Right lung (tissue), 10 donors: ENCODE measurements at places on chromosomes 16 and 17.

- DNase-seq: no peak
Measured at GRCh38 chr17:2883544-2884213, 87.4 kb downstream of the RAP1GAP2 start.

DNA sequence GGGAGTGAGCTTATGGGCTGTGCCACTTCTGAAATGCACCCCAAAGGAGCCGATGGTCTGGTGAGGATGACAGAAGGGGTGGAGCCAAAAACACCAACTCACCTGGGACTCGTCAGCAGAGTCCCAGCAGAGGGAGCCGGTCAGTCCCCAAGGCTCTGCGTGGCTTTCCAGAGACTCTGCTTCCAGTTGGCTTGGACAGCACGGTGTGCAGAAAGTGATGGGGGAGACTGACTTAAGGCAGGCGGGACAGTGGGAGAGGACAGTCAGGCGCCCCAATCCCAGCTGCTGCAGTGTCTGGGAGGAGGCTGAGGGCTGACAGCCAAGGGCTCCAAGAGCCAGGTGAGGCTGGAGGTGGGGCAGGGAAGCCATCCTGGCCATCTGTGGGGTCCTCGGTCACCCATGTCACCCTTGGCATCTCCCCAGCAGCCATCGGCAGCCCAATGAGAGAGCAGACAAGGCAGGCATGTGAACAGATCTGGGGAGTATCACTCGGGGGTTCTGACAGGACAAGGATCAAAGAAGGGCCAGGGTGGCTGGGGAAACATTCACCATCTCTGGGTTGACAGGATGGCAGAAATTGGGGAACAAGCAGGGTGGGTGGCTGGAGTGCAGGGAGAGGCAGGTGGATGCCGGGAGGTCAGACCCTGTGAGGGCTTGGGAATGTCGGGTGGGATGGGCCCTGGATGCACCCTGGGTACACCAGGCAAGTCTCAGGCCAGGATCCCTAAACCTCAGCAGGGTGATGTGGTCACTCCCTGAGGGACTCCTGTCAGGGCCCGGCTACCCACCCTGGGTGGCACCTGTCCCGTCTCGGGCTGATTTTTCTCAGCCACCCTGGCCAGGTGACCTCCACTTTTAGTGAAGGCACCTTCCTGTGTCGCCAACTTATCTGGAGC is 8.9 kb upstream of the KRTAP17-1 start:
- no peak for DNase-seq

DNA sequence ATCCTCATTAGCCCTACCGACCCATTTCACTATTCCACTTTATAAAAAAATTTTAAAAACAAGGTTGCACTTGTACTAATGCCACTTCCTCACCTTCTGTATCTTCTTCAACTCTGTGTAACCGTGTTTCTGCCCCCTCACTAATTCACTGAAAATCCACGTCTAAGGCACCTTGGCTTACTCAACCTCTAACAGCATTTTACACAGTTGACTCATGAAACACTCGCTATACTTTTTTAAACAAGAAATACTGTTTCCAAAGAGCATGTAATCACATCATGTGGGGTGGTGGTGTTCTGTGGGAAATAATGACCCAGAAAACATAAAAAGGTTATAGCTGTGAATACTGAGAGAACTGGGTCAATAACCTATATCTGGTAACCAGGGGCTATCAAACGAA is 79.9 kb downstream of the NCOR1 start:
- DNase-seq: no peak

DNA sequence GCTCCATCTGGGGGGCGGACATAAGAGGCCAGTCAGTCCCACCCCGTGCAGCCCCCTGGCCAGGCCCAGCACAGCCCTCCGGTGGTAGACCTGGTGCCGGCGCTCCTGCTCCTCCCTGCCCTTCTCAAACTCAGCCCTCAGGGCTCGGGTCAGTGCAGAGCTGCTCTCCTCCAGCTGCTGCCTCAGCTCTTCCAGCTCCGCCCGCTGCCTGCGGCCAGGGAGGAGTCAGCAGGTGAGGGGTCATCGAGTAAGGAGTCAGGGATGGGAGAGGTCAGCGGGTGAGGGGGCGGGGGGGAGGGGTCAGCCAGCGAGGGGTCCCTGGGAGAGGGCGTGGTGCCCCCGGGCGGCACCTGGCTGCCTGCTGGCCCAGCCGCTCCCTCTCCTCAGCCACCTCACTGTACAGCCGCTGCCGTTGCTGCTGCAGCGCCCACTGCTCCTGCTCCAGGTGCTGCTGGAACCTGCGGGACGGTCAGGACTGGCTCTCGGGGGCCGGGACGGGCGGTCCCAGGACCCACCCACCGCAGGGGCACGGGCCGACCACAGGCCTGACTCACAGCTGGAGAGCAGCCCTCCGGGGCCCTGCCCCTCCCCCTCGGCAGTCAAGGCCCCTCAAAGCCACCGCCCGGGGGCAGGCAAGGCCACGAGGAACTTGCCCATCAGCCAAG is 26.5 kb upstream of the AATK start:
- DNase-seq: no peak

DNA sequence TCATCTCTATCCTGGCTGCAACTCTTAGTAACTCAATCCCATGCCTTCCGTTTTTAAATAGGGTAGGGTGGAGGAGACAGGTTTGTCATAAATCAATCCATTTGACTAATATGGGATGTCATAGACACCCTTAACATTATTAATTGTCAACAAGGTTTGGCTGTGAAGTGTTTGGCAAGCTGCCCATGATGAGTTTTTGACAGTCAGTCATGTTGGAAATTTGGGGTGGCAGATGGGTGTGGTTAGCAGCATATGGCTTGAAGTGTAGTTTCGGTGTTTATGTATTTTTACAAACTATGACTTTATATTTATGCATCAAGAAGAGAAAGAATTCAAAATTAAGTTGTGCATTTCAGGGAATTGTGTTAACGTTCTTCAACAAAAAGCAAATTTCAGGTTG is 221.8 kb upstream of the CDH5 start:
- no peak for DNase-seq

DNA sequence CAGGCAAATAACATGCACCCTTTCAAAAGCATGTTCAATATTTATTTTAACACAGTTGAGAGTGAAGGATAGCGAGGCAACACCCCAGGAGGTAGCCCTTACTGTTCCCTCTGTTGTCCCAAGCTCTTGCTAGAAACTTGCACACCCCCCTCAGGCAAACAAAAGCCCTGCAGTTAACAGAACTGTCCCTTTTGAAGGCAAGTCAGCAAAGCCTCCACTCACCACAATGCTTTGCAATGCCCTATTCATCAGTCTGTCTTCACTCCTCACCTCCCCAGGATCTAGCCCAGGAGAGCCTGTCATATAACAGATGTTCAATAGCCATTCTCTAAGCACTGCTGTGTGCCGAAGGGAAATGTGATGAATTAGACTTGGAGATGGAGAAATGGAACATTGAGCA is 3.5 kb upstream of the CNEP1R1 start:
- no peak for DNase-seq

DNA sequence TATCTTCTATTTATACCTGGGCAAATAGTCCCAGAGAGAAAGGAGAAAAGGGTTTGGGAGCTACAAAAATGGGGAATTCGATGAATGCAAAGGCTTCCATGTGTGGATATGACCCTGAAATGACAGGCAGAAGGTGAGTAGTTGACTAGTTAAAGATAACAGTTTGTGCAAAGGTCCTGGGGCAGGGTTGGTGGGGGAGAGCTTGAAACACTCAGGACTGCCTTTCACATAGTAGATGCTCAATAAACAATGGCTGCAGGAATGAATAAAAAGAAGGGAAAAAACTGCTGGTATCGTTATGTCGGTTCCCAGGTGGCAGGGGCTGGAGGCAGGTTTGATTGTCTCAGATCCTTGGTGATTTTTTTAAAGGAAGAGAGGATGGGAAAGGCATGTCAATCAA is 445.5 kb downstream of the HAPSTR1 start:
- no peak for DNase-seq

- DNase-seq: no peak
Measured at GRCh38 chr16:78953526-78953925, 647.0 kb downstream of the MAF start.

- DNase-seq: peak; percentile 28
Measured at GRCh38 chr17:65371702-65372101, 189.7 kb downstream of the AXIN2 start.

DNA sequence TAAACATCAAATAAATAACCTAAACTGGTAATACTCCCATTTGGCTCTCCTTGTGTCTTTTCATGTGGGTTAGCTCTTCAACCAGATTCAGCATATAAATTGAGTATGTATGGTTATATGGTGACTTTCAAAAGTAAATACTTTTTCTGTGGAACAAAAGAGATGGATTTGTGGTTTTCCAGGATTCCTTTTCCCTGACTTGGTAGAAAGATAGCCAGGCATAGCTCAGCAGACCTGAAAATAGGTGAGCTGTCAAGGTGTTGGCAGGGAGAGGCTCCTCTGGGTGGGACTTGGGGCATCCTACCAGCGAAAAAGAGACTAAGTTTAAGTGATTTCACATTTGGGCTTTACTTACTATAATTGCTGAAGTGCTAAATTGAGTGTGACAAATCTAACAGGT is 80.3 kb downstream of the FTO start:
- DNase-seq: no peak

DNA sequence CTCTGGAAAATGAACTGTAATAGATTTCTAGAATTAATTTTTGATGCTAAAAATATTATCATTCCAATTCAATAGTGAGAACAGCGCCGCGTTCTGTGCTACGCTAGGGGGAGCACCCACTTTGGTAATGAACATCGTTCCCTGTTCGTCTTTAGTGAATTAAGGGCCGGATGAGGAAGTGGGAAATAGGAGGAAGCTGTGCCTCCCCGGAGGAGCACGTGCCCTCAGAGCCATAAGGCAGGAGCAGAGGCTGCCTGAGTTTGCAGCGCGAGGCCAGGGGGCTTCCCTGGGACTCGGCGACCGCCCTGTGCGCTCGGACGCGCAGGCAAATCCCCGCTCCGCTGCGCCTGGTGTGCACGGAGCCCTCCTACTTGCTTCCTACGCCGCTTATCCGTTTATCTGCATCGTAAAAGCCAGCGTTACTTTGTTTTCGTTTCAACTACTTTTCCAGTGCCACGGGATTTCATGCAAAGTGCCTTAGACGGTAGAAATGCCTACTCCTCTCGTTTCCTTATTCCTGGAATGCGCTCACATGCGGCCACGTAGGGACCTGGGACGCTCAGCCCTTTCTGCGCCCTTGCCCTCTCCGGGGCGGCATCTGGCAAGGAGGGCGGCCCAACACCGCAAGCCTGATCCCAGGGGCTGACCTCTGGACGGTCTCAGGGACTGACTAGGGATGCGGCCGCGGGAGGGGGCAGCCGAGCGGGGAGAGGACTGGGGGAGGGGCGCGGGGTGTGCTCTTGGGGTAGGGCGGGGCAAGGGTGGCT is 76.4 kb downstream of the KCNJ12 start:
- peak; percentile 49 for DNase-seq

DNA sequence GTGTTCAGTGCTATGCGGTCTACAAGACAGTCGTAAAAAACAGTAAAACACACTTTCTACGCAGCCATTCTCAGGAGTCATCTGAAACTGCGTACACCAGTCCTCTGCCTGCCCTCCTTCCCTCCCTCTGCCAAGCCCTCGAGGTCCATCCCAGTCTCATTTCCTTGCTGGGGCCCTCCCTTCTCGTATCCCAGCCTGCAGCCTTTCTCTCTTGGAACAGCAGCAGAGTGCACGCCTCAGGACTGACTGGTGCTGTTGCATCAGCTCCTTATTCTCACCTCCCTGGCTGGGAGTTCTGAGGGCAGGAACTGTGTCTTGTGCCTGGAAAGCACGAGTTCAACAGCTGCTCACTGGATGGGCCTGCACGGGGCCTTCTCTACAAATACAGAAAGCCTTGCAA is 12.5 kb downstream of the FAHD1 start:
- DNase-seq: no peak

- DNase-seq: no peak
Measured at GRCh38 chr17:10025976-10026901, 121.2 kb upstream of the RCVRN start.

- no peak for DNase-seq
Measured at GRCh38 chr16:86455640-86456039, 54.7 kb upstream of the FOXF1 start.

GRCh38 chr16:24759006-24759405 is 29.6 kb downstream of the TNRC6A start:
- no peak for DNase-seq

GRCh38 chr17:5238333-5238732 is 3.7 kb upstream of the SCIMP start:
- DNase-seq: no peak

DNA sequence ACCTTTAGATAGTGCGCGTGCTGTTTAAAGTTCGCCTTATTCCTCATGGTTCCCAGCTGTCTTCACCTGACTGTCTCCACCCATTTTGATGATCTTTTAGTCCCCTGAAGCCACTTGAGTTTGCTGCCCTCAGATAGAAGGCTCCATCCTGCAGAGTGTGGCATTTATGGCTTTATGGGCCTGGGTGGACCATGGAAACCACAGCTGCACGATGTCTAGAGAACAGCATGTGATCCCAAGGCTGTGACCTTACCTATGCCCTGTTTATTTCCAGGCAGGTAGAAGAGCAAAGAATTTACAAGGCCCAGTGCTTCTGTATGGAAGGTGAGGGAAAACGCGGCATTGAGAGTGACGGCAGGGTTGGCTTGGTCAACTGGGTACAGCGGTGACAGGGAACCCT is 356.9 kb downstream of the SLC39A11 start:
- no peak for DNase-seq

DNA sequence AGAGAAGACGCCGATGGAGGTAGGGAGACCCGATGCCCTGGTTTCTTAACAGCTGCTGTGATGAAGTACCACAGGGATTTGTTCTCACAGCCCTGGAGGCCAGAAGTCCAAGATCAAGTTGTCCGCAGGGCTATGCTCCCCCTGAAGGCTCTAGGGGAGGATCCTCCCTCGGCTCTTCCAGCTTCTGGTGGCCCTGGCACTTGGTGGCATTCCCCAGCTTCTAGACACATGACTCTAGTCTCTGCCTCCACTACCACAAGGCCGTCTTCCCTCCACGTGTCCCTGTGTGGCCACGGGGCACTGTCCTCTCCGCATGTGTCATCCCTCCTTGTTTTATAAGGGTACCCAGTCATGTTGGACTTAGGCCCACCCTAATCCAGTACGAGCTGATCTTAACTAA is 375.2 kb downstream of the SLC39A11 start:
- no peak for DNase-seq

DNA sequence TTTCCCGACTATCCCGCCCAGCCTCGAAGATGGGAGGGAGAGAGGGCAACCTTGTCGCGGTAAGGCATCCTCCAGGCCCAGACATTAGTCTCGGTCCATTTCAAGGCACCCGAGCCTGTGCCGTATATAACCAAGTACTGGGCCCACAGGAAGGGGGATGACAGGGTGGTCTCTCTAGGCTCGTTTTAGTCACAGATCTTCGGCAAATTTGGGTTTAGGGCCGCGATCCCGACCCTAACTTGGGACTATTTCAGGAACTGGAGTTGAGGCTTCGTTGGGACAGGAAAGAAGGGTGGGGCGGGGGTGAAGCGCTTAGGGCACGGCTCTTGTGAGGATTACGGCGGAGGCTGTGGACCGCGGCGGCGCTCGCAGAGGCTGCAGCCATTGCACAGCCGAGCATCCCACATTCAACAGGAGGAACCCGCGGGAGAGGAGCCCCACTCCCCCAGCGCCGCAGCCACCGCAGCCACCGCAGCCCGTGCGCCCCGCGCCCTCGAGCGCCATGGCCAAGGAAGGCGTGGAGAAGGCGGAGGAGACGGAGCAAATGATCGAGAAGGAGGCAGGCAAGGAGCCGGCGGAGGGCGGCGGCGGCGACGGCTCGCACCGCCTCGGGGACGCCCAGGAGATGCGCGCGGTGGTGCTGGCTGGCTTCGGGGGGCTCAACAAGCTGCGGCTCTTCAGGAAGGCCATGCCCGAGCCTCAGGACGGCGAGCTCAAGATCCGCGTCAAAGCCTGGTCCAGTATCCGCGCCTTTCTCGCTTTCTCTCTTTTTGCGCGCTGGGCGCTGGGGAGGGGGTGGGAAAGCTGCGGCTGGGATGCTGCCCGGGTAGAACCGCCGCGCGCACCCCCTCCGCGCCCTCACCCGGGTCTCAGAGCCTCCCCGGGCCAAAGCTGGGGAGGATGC is at the start of gene VAT1L:
TSS of gene VAT1L (plus strand) at position 384 of the 904 bp plus-strand sequence. CDS start at position 503, 119 bp downstream.
- DNase-seq: peak; percentile 22
